ENCODE measurements at places on chromosomes 3 and 15. TPM values are rescaled to one million over a fixed set of nuclear protein-coding genes. Genes with fewer than 3 reads are reported as not detected.
A peak's percentile ranks its signal among the peaks of the same experiment; 100 is the strongest.

ATP8B4 gene
- 3.0 TPM for total RNA-seq

MAP6D1 gene
- 10.0 TPM for total RNA-seq

GHSR gene
- not detected for total RNA-seq

- DNase-seq = no peak
Observed at GRCh38 chr15:48722764-48723661, 77.5 kb upstream of the FBN1 start.

GRCh38 chr3:53194210-53195065 is 33.4 kb downstream of the PRKCD start:
- no peak for DNase-seq

DNA sequence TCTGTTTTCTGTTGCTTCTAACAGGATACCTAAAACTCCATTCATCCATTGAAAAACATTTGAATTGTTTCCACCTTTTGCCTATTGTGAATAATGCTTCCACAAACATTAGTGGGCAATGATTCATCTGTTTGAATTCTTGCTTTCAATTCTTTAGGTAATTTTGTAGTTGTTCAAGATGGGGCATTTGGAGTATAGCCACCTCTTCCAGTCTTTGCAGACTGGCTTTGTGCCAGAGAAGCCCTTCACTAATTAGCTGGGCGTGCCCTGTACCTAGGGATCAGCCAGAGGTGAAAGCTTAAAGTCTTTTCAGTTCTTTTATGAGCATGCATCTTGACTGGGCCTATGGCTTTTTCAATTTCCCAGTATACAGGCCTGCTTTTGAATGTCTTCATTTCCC is 10.9 kb downstream of the RTP1 start:
- DNase-seq = no peak

DNA sequence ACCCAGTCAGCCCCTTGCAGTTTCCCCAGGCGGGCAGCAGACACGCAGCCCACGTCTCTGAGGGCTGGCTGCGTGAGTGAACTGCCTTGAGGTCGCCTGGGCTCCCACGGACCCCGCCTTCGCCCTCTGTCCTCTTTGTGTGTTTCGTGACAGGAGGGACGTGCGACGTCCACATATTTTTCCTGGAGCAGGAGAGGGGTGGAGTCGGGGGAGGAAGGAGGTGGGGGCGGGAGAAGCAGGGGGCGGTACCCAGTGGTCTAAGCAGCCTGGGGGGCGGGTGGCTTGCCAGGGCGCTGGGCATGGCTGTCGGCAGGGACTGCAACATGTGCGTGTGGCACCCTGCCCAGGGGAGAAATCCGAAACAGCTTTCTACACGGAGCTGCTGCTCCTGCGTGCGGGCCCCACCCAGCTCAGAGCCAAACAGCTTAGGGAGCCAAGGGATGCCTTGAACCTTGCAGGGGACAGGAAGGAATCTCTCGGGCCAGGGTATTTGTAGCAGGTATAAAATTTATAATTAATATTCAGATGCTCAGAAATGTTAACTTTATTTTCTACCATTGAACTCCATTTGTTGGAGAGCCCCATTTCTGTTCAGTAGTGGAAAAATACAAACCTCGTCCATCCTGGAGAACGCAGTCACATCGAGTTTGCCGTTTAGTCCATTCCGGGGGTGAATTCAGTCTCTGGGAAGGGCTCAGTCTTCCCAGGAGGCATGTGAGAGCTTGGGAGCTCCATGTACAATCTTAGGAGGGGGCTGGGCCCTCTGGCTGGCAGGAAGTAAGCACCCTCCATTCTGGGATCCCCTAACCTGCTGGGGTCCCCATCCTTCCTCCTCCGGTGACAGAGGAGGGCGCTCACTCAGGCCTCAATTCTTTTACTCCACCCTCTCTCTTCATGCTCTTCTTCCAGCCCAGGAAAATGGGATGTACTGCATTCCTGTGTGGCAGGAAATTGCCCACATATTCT is 79.1 kb upstream of the MEF2A start:
- peak; percentile 73 for DNase-seq

DNA sequence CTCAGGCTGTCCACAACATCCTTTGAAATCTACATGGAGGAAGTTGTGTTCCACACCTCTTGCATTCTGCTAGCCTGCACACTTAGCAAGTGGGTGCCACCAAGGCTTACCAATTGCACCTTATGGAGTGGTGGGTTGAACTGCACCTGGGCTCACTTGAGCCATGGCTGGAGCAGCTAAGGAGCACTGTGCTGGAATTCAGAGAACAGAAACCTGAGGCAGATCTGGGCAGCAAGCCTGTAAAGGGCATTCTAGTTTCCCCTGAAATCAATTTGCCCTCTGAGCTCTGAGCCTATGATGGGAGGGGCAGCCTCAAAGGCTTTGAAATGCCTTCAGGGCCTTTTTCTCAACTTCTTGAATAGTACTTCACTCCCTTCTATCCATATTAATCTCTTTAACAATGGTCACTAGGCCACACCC is 18.0 kb downstream of the BTLA start:
- no peak for DNase-seq

DNA sequence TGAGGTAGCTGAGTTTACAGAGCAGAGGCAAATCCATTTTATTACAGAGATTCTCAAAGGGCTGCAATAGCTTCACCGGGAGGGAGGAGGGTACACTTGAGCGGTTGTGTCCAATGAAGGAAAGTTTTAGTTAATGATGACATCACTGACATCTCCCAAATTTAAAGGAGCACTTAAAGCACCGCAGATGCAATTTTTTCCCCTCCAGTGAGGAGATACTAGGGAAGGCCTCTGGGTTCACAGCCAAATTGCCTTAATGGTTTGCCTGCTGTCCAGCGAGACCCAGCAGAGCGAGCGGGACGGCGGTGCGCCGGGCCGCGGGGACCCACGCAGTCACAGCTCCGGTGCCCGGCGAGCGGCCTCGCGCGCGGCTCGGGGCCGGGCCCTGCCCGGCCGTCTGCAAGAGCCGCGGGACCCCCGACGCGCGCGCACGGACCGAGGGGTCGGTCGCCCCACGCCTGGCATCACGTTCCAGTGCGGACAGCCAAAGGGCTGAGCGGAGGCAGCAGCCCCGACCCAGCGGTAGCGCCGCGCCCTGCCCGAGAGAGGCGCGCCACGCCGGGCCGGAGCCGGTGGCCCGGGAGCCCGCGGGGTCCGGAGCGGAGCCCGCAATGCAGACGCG is 160.5 kb upstream of the CHRNA7 start:
- DNase-seq = no peak
